ENCODE measurements at places on chromosomes 7 and 10.

- no peak for DNase-seq
Measured at GRCh38 chr10:92696606-92697383, 7.0 kb downstream of the HHEX start.

DNA sequence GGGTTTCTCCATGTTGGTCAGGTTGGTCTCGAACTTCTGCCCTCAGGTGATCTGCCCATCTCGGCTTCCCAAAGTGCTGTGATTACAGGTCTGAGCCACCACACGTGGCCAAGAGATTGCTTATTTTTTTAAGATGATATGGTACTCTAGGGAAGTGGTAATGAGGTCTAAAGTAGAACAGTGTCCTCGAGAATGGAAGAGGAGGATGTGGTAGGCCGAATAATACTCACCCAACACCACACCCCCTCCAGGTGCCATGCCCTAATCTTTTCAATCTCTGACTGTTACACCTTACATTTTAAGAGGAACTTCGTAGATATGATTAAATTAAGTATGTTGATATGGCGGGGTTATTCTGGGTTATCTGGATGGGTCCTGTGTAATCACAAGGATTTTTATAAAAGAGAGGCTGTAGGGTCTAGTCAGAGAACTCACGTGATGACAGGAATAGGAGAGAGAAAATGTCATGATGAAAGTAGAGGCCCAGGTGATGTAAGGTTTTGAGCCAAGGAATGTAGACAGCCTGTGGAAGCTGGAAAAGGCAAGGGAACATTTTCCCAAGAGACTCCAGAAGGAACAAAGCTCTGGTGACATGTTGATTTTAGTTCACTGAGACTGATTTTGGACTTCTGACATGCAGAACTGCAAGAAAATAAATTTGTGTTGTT lies 29.5 kb downstream of the CDK13 start:
- DNase-seq = no peak

GRCh38 chr10:11927746-11928145 lies 104.6 kb downstream of the PROSER2 start:
- no peak for DNase-seq

DNA sequence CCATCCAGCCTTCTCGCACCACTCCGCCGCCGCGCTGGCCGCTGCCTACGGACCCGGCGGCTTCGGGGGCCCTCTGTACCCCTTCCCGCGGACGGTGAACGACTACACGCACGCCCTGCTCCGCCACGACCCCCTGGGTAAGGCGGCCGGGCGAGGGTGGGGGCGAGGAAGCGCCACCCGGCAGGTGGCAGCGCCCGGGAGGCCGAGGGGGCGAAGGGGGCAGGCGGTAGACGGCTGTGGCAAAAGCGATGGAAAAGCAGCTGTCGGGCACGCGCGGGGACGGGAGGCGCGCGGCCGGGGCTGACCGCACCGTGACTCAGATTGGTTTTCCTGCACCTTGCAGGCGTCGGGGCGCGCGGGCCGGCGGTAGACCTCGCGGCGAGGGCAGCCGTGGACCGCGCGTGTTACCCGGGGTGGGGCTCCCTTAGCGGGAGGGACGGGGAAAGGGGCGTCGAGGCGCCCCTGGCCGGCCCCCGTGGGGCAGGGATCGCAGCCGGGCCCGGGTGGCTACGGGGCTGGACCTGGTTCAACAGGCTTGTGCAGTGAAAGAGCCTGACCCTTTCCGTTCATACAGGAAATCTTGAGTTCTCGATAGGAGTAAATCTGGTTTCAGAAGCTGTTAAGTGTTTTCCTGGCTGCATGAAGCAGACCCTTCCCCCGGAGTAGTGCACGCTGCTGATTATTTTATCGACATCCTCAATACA lies 608 bp downstream of the HHEX start:
- DNase-seq = peak; percentile 84

DNA sequence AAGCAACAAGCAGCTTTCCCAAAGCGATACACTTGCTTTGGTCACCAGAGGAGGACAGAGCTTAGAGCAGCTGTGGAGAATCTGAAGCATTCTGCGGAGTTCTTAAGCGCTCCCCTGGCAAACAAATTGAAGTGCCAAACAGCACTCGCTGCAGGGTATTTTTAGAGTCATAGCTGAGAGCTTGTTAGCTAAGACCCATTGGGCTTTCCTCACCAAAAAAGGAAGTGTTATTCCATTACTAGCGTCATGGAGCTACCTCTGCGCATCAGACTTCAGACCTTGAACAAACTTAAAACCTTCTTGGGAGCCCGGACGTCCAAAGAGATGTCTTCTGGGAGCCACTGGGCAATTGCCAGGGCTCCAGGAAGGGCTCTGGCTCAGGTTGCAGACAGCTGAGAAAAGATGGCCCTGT lies 23.2 kb upstream of the BMPR1A start:
- no peak for DNase-seq
